NCI-H1092 (cell line): ENCODE measurements at places on chromosomes 12 and 14.

GRCh38 chr12:38386205-38386985 lies 69.8 kb downstream of the ALG10B start:
- DNase-seq: no peak

- peak; percentile 70 for DNase-seq
Measured at GRCh38 chr14:57352396-57353170, 37.8 kb upstream of the NAA30 start.

- no peak for DNase-seq
Measured at GRCh38 chr14:63438065-63438757, 105.0 kb downstream of the PPP2R5E start.

DNA sequence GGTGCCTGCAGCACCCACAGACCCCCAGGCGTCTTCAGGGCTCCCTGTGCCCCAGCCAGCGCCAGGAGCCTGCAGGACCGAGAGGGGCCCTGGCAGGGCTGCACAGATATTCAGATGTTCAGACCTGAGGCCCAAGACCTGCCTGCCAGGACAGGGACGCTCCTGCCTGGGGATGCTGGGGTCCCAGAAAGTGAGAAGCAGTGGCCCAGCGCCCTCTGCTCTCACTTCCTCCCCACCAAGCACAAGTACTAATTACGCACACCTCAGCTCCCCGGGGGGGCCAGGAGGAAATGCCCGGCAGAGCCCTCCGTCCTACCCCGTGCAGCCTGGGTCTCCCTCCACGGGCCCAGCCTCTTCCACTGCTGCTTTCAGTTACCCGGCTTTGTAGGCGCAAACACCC lies 28.8 kb upstream of the INF2 start:
- DNase-seq: no peak

- no peak for DNase-seq
Measured at GRCh38 chr12:64229796-64230195, 7.7 kb upstream of the KICS2 start.

GRCh38 chr12:56229082-56229481 lies 769 bp upstream of the SLC39A5 start:
- DNase-seq: no peak

GRCh38 chr12:68449196-68449595 lies 117.0 kb upstream of the MDM1 start:
- DNase-seq: no peak

GRCh38 chr12:124538194-124539082 lies 29.0 kb downstream of the NCOR2 start:
- no peak for DNase-seq

DNA sequence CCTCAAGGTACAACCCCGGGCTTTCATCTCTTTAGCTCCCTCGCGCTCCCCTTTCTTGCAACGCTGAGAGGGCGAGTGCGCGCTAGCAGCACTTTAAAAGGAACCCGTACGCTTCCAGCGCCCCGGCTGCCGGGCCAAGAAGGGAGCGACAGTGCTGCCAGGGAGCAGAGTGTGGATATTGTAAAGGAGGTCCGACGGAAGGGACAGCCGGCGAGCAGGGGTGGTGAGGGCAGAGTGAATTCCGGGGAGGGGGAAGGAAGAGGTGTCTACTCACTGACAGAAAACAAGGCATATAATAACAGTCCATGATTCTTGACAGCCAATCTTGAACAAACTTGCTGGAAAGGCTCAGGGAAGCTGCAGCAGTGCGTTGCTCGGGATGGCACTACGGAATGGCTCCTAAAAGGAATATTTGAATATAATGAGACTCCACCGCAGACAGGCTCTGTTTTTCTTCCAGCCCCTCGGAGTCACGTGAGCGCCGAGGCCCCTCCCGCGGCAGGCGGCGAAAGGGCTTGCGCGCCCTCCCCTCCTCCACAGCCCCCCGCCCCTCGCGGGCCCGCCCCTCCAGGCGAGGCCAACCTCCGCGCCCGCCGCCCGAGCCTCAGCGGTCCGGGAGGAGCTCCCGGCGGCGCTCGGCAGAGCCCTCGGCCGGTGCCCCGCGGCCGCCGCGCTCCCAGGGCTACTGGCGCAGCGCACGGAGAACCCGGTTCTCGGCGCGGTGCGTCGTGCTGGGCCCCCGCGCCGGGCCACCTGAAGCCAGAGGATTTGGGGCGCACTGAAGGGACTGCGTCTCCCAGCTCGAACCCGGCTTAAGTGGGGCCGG lies 3.4 kb downstream of the BMP4 start:
- peak; percentile 39 for DNase-seq

GRCh38 chr12:92290350-92290695 lies 144.7 kb upstream of the BTG1 start:
- no peak for DNase-seq

DNA sequence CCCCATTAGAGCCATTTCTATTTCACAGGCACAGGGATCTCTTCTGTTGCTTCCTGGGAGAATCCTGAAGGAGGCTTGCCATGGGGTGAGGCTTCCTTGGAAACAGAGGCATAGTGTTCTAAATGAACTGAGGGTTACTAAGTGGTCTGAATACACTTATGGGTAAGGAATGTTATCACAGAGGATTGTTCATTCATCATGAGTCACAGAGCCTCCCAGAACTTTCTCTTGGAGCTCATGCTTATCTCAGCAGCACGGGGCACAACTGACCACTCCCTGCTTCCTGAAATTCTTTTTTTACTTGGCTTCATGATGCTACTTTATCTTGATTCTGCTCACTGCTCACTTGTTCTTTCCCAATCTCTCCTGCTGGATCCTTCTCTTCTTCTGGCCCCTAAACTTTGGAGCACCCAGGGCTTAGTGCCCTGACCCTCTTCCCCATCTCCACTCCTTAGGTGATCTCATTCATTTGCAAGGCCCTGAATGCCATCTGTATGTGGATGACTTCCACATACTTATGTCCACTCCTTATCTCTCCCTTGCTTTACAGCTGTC lies 57.9 kb downstream of the ANO6 start:
- no peak for DNase-seq

- no peak for DNase-seq
Measured at GRCh38 chr14:74240794-74241651, 1.8 kb downstream of the VSX2 start.
